Naive thymus-derived CD4-positive, alpha-beta T cell (primary cell): ENCODE measurements at places on chromosomes 1 and 21.

DNA sequence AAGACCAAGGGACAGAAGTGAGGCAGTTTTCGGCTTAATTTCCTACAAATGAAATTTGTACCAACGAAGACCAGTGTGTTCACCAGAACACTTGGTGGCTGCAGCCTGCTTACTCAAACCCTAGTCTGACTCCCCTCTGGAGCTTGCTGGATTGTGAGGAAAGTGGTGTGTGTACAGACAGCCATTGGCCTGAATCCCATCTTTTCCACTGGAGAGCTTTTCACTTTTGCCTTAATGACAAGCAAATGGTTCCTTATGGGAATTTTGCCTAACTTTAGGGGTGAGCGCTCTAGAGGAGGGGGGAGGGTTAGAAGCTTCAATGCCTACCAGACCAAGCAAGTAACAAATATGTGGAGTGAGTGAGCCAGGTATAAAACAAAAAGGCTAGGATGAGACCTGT is 17.3 kb downstream of the METTL13 start:
- no peak for DNase-seq

GRCh38 chr1:82646888-82647287 is 846.2 kb downstream of the ADGRL2 start:
- no peak for DNase-seq

DNA sequence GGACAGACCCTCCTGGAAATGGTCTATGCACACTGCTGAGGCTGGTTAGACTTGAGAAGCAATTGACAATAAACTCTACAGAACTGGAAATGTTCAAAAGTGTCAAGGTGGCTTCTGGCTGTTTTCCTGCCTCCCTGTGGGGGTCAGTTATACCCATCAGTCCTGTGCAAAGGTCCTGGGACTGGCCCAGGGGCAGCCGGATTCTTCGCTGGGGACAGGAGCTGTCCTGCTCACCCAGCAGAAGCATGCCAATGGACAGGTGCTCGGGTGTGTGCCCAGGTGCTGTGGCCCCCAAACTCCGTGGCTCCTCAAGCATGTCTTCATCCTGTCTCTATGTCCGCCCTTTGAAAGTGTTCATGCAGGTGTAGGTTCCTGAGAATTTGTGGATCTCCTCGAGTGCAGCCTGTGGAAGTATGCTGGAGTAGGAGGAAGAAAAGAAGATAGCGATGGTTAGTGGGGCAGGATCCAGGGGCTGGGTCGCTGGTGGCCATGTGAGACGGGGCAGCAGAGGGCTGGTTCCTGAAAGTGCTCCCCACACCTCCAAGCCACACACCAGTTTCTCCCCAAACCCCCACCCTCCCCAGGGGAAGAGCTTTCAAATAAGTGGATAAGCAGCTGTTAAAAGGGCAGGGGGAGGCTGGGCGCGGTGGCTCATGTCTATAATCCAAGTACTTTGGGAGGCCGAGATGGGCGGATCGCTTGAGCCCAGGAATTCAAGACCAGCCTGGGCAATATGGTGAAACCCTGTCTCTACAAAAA is 49.8 kb downstream of the DHRS3 start:
- no peak for DNase-seq

- DNase-seq = no peak
Observed at GRCh38 chr1:21705303-21705980, 36.3 kb upstream of the RAP1GAP start.

DNA sequence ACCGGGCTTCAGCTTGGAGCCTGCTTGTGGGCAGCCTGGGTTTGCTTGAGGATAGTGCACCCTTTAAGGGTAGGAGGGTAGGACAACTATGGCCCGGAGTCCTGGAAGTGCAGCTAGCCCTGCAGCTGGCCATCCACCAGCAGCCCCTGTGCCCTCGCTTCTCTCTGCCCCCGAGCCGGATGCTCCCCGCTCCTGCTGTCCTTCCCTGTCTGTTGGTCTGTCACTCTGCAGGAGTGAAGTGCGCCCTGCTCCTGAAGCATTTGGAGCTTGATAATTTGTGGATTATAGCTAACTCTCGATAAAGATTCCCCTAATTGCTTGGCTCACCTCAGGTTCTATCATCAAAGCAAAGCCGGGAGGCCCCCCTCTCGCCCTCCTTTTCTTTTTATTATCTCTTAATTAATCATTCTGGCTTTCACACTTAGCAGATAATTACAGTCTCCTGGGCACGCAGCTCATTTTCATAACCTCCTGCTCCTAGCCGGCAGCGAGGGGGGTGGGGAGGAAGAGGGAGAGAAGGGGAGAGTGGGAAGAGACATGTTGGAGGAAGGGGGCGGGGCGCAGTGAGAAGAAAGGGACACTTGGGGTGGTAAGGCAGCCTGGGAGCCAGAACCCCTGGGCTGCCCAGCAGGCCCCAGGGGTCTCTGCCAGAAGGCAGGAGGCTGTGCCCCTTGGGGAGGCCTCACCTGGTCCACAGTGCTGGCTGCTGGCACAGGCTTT is 14.4 kb downstream of the KIRREL1 start:
- DNase-seq = no peak

- DNase-seq = peak; percentile 10
Observed at GRCh38 chr1:17355898-17356297, 16.1 kb upstream of the PADI6 start.

- DNase-seq = no peak
Observed at GRCh38 chr1:52629325-52629643, 3.7 kb upstream of the SHISAL2A start.

- DNase-seq = no peak
Observed at GRCh38 chr1:8363767-8364301, 45.9 kb downstream of the SLC45A1 start.

DNA sequence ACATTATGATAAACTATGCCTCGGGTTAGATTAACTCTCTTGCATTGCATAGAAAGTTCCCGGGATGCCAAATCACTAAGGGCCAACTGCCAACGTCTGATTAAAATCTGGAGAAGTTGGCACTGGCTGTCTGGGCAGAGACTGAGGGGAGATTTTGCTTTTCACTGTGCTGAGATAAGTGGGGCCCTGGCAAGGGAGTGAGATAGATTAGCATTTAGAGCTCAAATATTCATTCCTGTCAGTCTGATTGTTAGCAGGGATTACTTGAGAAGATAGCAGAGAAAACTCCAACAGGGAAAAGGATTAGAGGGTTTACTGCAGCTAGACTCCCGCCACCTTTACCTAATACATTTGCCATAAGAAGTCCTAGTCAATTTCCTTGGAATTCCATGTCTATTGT is 714.1 kb upstream of the CHRM3 start:
- DNase-seq = no peak

- DNase-seq = no peak
Observed at GRCh38 chr1:70497152-70497551, 86.1 kb downstream of the CTH start.

- no peak for DNase-seq
Observed at GRCh38 chr1:218394416-218394815, 49.3 kb downstream of the TGFB2 start.

GRCh38 chr1:81505831-81506230 is 294.9 kb upstream of the ADGRL2 start:
- DNase-seq = no peak

DNA sequence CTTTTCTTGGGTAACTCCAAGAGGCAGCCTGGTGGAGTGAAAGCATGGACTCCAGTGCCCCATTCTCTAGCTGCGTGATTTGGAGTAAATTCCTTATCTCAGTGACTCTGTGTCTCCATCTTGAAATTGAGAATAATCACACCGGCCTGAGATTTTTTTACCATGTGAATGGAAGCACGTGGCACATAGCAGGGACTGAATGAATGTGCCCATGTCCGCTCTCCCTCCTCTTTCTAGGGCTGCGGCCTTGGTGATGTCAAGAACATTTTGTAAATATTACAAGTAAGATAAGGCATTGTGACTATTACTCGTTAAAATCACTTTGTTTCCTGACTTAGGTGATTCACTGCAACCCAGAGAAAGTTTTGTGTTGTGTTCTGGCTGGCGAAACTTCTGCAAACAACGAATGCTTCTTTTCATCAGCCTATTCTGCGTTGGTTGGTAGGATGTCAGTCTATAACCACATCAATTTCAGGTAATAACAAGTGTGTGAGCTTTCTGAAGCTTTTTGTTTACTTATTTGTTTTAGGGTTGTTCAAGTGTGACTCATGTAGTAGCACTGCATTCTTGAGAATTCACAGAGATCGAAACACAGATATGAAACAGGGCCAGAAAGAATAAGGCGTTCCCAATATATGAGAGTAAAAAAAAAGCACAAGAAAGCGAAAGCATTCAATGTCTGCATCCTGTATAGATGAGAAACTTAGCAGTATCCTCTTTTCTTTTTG is 135.7 kb upstream of the SLC45A1 start:
- peak; percentile 78 for DNase-seq

- DNase-seq = no peak
Observed at GRCh38 chr1:112431038-112431437, 35.0 kb downstream of the CTTNBP2NL start.

DNA sequence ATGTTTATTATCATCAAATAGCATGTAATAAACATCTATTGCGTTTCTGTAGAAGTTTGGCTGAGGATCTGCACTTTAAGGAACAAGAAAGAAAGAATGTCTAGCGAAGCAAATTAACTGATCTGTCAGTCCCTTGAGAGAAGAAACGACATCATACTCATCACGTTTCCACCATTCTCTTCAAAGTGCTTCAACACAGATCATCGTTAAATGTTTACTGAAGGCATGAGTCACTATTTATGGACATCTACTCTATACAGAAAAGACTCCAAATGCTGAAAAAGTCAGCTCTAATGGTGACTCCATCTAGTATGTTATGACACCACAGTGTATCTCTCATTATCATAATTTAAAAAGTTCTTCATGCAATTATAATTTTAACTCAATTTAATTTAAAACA is 369.1 kb downstream of the RGS7 start:
- DNase-seq = no peak

GRCh38 chr1:151403612-151404011 is 4.2 kb downstream of the PSMB4 start:
- no peak for DNase-seq

- peak; percentile 12 for DNase-seq
Observed at GRCh38 chr21:42654179-42654912, 925 bp downstream of the PDE9A start.

DNA sequence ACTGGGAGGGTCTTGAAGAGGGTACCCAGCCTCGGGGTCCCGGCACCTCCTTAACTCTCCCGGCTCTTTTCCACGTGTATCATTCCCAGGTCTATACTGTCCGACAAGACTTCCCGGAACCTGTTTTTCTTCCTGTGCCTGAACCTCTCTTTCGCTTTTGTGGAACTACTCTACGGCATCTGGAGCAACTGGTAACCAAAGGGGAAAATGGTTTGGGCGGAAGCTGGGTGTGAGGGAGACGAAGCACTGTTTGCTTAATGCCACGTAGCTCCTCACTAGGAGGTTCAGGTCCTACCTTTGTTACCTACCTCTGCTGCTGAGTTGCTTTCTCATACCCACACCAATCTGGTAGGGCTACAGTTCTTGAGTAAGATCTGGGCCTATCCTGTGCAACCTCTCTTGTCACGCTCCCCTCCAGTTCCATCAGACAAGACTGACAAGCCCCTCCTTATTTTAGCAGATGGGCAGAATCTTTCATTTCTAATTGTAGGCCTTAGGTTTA is 642 bp downstream of the SLC30A7 start:
- peak; percentile 59 for DNase-seq

DNA sequence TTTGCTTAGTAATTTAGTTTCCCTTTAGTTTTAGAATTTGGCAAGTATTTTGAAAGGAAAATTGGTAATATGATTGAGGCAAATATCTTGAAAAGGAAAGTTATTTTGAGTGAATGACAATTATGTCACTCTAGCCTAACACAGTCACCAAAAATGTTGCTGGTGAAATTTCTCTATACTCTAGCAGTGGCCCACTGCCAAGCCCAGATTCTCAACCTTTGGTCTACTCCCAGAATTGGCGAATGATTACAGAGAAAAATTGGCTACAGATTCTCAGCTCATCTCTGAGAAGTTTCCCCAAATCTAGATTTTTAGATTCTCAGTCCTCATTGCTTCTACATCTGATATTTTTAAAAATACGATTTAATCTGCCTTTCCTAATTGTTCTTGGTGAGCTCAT is 84.9 kb downstream of the PIGK start:
- no peak for DNase-seq

- no peak for DNase-seq
Observed at GRCh38 chr1:37840711-37841110, 18.7 kb downstream of the MTF1 start.

DNA sequence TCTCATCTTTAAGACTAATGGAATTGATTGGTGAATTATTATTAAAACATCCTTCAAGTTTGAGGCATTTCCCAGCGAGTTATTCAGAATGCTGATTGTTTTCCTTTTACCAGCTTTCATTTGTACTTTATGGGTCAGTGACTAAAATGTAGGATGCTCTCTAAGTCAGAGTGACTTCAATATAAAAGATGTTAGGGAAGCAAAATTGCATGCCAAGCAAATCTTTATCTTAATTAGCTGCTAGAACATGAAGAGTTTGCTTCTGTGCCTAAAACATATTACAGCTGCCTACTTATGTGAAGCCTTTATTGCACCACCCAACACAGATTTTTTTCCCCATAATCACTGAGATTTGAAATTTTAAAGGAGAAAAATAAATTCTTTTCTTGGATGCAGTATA is 79.8 kb upstream of the CYYR1 start:
- DNase-seq = no peak

- DNase-seq = no peak
Observed at GRCh38 chr1:80837066-80837465, 963.7 kb upstream of the ADGRL2 start.

GRCh38 chr1:42179275-42179674 is 14.7 kb upstream of the GUCA2A start:
- no peak for DNase-seq

GRCh38 chr1:199041173-199041914 is 402.5 kb downstream of the PTPRC start:
- peak; percentile 47 for DNase-seq

- no peak for DNase-seq
Observed at GRCh38 chr1:112938210-112938609, 17.8 kb downstream of the SLC16A1 start.

DNA sequence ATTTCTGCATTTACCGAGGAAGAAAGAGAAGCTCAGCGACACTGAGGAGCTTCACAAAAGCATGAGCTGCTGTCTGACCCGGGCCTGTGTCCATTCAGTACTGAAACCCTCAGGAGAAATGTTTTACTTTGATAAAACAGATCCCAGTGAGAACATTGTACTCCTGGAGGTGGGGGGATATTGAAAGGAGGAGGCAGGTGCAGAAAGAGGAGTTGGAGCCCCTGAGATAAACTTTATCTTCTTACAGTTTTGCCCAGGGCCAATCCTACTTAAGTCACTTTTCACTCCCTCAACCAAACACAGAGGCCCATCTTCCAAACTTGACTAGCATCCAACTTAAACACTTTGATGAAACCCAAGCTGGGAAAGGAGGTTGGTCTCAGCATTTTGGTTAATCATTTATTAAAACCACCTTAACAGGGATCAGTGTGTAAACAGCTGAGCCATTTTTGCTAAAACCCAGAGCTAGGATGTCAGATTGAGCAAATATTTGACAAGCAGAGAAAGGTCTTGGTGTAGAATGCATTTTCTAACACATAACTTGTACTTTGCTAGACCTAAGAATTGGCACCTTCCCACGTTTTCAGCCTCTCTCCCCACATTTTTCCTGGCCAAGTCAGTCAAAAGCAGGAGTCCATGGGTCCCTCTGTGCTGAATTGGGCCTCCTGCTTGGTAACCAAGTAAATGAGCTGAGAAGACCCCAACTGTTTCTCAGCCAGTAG is 32.5 kb upstream of the SARS1 start:
- DNase-seq = no peak
